HEK293T (cell line): ENCODE measurements at places on chromosomes 1 and 21.

GRCh38 chr1:206839857-206840256 lies 25.6 kb upstream of the IL20 start:
- no peak for DNase-seq

GRCh38 chr1:87706779-87707228 lies 378.1 kb downstream of the LMO4 start:
- DNase-seq = no peak

GRCh38 chr1:41658431-41659158 lies 174.1 kb upstream of the EDN2 start:
- DNase-seq = no peak

DNA sequence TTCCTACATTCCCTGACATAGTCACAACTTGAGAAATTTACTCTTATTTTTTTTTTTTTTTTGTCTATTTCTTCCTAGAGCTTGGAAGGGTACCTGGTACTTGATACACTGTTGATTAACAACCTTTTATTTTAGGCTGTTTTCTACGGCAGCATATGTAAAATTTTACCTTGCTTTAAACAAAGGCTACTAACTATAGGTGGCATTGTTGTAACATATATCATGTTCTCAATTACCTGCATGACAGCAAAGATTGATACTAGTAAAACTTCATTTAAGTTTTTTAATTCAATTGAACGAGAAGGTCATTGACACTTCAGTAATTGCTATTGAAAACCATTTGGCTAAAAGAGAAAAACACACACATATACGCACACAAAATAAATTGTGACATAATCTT lies 238.3 kb upstream of the ESRRG start:
- no peak for DNase-seq

DNA sequence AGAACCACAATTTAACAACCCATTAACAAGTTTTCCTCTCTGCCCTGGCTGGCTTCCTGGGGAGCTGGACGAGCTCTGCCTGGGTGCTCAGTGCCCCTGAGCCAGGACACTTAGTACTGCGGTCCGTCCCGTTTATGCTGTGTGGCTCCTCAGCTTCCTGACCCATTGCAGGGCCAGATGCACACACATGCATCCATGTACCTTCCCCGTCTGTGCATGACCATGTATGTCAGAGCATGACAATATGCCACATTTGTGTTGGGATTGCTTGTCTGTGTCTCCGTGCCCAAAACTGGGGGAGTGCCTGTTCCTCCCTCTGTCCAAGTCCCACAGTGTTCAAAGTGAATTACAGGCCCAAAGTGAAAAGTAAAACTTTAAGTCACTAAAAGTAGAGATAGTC lies 9.7 kb upstream of the TFF3 start:
- no peak for DNase-seq

DNA sequence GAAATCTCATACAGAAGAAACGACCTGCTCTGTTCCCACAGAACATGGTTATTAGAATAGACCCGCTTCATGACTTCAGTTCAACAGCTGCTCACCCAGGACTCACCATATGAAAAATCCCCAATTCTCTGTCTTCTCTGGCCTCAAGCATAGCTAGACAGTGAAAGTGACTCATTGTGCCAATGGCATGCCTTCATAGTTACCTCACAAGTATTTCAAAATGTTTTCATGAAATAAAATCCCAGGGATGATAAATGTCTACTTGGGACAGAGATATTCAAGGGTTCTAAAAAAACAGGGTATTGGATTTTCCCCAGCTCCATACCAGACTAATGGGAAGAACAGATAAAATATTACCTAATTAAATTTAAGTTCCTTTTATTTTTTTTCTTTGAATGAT lies 82.3 kb downstream of the NOTCH2 start:
- DNase-seq = no peak

DNA sequence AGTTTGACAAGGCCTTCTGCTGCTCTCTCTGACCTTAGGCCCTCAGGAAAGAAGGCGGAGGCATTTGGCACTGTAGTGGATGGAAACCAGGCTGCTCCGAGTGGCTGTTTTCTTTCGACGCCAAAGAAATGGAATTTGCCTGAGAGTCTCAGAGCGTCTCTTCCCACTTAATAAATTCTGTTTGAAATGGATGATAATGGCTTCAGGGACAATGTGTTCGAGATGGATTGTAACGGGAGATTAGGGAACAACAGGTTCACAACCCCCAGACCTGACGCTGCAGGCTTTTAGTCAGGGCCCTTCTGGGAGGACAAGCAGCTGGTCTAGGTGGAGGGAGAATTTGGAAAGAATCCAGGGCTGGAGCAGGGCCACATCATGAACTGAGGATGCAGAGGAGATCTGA lies 58.6 kb downstream of the TLR5 start:
- no peak for DNase-seq

- DNase-seq = peak; percentile 52
Measured at GRCh38 chr1:19582318-19582717, 61.8 kb upstream of the NBL1 start.

DNA sequence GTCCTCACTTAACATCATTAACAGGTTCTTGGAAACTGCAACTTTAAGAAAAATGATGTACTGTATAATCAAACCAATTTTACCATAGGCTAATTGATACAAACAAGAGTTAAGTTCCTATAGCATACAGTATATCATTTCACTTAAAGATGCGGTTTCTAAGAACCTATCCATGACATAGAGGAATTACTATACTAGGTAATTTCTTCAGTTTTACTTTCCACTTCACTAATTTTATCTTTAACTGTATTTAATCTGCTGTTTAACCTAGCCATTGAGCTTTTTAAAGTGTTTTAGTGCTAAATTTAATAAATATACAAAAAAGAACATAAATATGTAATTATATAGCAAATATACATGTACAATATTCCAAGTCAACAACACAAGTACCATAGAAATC lies 28.3 kb downstream of the SLC19A2 start:
- no peak for DNase-seq

DNA sequence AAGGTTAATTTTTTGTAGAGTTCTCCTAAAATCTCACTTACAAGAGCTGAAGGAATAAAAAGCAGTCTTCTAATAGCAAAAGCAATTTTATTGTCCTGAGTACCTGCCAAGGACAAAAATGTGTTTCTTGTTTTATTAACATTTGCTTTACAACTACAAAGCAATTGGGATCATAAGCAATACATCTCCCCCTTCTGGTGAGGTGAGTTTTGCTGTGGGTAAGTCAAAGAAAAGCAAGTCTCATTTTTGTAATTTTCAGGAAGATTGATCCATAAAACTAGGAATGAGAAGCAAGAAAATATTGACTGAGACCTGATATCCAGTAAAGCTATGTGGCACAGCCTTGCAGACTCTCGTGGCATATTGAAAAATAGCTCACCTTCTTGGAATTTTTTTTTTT lies 2162.7 kb downstream of the NCAM2 start:
- no peak for DNase-seq

GRCh38 chr21:27094184-27094948 lies 127.5 kb upstream of the ADAMTS5 start:
- DNase-seq = no peak

DNA sequence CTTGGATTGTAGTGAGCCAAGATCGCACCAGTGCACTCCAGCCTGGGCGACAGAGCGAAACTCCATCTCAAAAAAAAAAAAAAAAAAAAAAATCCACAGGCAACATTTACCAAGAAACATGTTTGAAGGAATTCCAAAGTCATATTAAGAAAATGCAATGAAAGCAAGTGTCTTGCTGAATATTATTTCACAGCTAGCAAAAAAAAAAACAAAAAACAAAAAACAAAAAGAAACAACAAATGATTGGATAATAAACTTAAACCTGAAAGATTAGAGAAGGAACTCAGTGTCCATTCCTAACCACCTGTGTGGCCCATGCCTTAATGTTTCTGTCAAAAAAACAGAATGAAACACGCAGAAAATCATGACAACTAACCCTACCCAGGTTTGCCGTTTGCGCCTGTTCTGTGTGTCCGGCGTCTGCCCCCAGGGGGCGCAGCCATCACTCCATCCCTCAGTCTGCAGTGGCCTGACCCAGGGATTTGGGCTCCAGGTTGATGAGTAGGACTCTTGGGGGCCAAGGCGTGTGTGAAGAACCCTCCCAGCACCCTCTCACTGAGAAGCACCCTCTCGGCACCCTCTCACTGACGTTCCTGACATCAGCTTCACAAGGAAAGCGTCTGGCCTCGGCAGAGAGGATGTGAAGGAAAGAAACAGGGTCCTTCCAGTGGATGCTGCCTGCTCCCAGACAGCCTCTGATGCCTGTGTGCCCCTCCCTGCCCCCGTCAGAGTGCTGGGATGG lies 19.2 kb upstream of the PTTG1IP start:
- DNase-seq = peak; percentile 82

DNA sequence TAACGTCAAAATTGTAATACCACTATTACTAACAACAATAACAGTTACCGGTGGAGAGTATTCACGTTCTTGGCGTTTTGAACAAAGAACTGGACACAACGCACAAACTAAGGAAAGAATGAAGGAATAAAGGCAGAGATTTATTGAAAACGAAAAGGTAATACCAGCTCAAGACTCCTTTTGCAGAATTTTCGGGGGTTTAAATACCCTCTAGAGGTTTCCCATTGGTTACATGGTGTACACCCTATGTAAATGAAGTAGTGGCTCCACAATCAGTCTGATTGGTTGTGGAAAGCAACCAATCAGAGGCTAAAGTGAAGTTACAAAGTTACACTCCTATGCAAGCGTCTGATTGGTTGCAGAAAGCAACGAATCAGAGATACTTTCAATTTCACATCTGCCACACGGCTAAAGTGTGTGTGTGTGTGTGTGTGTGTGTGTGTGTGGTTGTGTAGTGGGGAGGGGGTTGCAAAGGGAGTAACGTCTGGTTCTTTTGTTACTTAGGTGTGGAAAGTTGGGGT lies 1.1 kb upstream of the GTF2B start:
- peak; percentile 15 for DNase-seq

DNA sequence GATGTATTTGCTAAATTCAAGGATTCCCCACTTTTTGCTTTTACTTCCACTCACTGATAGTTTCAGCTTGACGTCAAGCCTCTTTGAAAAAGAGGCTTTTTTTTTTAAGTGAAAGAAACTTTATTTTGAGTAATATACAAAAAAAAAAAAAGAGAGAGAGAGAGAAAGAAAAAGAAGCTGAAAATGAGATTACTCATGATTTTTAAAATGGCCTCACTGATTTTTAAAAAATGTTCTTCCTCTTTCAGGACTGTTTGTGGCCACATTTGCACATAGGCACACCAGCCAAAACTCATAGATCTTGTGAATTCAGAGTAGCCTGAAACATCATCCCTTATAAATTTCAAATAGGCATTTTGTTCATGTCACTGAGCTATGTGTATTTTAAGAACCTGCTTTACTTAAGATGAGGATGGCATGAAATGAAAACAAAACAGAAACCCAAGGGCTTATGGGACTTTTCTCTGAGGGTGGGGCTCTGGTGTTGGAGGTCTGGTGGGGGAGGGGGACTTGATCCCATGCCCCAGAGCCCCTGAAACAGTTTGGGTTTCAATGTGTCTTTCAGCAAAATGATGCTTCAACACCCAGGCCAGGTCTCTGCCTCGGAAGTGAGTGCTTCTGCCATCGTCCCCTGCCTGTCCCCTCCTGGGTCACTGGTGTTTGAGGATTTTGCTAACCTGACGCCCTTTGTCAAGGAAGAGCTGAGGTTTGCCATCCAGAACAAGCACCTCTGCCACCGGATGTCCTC lies 6.1 kb downstream of the ATF3 start:
- DNase-seq = no peak

DNA sequence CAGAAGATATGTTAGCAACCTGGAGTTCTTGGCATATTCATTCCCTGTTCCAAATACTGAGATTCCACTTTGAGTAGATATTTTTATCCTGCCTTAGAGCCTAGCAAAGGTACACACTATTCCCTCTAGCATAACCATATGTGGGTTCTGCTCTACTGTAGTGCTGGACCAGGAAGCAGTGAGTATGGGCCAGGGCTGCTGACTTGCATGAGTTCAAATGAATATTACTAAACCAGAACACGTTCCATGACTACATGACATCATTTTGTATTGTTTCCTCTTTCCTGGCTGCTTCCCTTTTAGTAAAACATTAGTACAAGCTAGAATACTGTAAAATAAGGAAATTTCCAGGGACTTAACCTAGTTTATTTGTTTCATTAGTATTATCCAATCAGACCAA lies 41.1 kb downstream of the TNFSF18 start:
- no peak for DNase-seq

DNA sequence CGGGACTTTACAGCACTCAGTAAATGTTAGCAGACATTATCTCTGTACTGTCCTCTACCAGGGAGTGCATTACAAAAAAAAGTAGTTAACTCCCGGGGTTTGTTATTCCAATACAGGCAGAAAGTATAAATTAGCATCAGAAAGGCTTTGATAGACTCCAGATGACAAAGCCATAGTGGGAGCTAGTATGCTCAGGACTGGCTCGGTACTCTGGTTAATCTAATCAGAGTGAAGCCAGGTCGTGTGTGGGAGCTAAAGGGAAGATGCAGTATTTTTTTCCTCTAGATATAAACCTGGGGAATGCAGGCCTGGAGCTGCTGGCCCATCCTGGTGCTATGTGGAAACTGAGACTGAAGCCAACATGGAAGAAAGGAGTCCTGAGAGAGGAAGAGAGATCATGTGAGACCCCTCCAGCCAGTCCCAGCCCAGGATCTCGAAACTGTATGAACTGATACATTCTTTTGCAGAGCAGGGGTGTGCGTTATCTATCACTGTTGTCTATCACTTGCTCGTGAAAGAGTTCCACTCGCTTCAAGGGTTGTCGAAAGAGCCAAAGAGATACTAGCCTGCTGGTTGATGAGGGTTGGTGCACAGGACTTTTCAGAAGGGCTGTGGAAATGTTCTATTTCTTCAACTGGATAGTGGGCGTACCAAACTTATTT lies 125.8 kb downstream of the PLPP3 start:
- no peak for DNase-seq

GRCh38 chr21:31484219-31484618 lies 140.2 kb upstream of the TIAM1 start:
- DNase-seq = no peak

GRCh38 chr1:229836324-229836723 lies 210.3 kb downstream of the URB2 start:
- no peak for DNase-seq

DNA sequence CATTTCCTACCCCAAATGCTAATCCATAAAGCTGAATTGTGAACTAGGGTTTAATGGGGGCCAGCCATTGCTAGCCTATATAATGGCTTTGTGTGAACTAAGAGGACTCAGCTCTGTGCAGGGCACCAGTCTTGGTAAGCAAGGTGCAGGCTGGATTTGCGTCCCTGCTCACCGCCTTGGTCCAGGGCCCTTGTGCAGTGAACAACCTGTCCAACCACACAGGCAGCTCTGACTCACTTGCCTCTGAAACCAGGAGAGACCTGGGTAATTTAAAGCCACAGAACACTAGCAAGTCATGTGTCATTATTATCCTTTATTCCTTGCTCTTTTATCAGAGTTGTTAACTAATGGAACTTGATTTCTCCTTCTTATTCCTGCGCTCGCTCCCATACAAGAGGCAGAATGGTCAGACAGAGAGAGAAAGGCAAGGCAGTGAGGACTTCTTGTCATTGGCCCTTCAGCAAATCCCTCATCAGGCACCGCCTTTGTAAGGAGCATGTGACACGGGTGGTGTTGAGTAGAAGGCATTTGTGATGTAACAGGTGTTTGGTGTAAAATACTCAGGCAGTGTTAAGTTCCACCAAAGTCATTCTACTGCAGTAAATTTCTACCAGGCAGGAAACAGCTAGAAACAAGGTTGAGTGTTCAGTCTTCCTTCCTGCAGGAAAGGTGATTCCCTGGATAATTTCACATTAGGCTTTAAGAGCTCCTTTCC lies 67.3 kb upstream of the OLIG2 start:
- no peak for DNase-seq
